Breast epithelium (tissue), 4 donors: ENCODE measurements at places on chromosomes 1 and 21. TPM values are rescaled to one million over a fixed set of nuclear protein-coding genes. Genes with fewer than 3 reads are reported as not detected.

Gene CRYZL1
- total RNA-seq: 24.9 TPM

Gene S100A7
- total RNA-seq: not detected

Gene RABGGTB
- total RNA-seq: 80.3 TPM

Gene CFHR4
- total RNA-seq: not detected

Gene IFI44L
- total RNA-seq: 4.3 TPM

Gene RGS1
- 13.6 TPM for total RNA-seq

Gene LCE3E
- total RNA-seq: not detected

Gene ZFP69B
- total RNA-seq: 1.2 TPM

DNA sequence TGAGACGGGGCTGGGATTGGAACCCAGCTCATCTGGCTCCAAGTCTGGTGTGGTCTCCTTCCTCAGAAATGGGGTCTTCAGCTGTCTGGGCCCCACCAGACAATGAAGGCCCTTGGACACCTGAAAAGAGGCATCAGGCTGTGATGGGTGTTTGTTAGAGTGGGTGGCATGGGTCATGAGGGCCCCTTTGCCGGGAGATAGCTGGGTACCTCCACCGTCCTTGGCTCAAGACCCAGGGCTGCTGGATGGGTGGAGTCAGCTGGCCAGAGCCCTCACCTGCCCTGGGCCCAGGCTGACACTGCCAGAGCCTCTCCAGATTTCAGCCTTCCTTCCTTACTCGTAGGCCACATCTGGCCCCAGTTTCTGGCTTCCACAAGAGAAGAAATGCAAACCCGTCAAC is 13.4 kb upstream of the TTC22 start:
- no peak for DNase-seq

DNA sequence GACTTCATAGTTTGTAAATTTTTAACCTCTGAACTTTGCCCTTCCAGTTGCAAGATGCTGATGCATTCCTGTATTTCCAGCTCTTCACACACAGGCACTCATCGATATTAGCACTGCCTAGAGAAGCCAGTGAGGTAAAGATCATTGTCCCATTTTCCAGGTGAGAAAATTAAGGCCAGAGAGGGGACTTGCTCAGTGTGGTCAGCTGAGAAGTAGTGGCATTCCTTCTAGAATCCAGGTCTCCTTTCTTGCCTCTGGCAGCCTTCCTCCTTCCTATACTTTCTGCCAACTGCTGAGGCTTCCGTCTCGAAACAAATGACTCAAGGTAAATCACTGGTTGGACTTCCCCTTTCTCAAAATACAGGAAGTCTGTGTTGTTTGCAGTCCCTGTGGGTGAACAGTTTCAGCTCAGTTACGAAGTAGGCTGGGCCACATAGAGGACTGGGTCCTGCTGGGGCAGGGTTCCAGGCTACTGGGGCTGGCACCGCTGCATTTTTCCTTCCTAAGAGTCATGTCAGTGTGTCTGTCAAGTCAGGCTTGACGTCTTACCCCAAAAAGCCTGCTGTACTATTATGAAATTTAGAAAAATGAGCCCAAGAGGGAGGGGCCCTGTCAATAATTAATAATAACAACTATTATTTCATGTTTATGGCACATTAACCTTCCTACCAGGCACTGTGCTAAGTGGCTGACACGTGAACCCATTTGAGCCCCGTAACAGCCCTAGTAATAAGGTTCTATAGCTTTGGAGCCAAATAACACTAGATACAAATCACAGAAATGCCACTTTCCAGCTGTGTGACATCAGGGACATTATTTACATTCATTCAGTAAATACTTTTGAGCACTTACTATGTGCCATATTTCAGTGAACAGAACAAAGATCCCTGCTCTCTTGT is 16.6 kb upstream of the RNF19B start:
- DNase-seq: peak; percentile 73

DNA sequence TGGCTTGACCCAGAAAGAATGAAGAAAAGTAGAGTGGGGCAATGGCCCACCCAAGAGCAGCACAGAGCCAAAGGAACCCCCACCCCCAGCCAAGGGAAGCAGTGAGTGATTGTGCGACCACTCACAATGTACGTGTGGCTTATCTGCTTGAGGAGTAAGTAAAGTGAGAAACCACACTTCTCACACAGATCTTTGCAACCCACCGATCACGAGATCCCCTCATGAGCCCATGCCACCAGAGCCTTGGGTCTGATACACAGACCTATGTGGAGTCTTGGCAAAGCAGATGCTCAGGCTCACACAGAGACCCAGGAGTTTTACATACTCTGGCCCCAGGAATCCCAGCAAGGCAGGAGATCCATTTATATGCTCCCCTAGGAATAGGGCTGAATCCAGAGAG is 14.0 kb upstream of the SLC9C2 start:
- no peak for DNase-seq

- DNase-seq: no peak
These were observed 448.5 kb downstream of the PRDM2 start for GRCh38 chr1:14148526-14148925.

DNA sequence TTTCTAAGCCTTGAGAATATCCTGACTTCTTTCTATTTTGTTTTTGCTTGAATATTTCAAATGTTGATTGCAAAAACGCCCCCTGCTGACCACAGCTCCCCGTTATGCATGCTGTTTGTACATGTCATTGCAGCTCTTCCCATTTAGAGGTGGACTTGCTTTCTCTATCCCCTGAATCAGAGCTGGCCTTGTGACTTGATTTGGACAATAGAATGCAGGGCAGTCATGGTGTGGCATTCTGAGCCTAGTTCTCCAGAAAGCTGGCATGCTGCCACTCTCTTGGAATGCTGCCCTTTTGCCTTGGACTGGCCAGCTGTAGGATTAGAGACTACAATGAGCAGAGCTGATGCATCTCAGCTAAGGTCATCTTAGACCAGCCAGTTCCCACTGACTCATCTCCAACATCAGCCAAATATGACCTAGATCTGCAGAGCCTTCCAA is 1561.5 kb downstream of the MRPL39 start:
- DNase-seq: peak; percentile 79

DNA sequence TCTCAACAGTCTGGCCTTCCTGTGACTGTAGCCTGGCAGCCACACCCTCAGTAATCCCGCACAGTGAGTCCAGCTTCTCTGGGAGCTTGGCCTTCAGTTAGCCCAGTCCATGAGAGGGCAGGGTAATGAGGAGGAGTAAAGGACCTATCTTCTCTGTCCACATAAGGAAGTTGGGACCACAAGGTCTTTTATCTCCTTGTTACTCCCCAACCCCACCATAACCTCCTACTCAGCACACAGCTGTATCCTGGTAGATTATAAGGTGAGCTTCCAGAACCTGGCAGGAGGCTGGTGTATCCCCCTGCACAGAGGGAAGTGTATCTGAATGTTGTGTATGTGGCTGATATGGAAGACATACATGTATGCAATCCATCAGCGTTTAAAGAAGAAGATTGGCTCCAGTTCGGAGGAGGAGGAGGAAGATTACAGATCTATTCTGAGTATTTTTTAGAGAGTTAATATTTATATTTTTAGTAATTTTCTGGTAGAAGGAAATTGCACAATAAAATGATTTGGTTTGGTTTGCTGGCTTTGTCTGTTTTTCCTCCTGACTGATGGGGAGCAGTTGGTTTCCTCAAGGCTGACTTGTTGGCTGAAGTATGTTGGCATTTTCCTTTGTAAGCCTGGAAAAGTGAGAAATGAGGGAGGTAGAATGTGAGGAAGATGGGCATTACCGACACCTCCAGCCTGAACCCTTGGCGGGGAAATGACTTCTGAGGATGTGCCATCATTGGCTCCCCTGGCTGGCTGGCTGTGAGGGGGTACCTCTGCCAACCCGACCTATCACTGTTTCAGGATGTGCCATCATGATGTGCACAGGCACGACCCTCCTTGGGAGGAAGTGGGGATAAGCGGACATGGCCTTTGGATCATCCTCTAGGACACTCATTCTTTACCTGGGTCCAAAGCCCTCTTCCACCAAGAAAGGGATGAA is 5.0 kb downstream of the C1orf226 start:
- no peak for DNase-seq

GRCh38 chr1:8461351-8462110 is 143.6 kb downstream of the SLC45A1 start:
- no peak for DNase-seq

DNA sequence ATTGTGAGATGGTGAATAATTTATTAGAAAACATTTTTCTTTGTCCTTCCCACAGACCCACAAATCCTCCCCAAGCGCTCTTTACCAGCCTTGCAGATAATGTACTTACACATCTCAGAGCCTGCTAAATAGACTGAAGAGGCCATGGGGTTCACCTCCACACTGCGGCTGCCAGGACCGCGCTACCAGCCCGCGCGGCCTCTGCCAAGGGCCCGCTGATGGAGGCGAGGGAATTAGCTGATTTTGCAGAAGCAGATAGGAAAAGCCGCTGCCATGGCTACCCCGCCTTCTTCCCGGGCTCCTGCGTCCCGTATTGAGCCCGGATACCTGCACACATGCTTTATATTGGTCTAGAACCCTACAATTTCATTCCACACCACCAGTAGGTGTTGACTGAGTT is 248.0 kb upstream of the FOXD3 start:
- DNase-seq: no peak

- no peak for DNase-seq
These were observed 19.9 kb downstream of the PLA2G4A start for GRCh38 chr1:186848509-186849130.

DNA sequence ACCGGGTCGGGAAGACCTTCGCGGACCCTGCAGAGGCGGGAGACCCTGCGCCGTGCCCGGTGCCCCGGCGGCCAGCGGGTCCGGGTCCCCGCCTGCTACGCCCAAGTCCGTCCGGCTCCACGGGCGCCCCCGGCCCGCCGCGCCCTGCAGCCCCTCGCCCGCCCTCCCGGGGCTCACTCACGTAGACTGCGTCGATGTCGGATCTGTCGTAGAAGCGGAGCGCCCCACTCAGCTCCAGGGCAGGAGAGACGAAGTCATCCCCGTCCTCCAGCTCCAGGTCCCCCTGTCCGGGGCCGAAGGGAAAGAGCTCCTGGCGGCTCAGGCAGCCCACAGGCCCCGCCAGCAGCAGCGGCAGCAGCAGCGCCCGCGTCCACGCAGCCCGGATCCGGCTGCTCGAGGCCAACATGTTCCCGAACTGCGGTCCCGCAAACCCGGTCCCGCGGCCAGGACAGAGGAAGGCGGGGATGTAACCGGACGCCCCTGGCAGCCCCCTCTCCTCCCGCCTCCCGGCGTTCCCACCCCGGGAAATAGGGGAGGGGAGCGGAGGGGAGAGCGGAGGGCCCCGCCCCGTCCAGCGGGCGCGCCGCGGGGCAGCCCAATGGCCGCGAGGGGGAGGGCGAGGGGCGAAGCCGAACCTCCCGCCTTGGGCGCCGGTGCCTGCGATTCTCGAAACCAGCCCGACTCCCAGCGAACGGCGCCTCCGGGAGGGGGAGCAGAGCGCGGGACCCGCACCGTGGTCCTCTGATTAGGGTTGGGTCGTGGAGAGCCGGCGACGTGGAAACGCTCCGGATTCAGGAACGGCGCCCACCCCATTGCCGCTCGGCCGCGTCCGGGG is at the start of gene NID1:
Gene NID1, minus strand, starts transcription at position 417 of the 835 bp plus-strand sequence. Its CDS starts 11 bp downstream, at position 406.
- peak; percentile 47 for DNase-seq
